Left colon (tissue), 2 donors: ENCODE measurements at places on chromosomes 16 and 17. TPM values are rescaled to one million over a fixed set of nuclear protein-coding genes. Genes with fewer than 3 reads are reported as not detected.

- DNase-seq = no peak
Measured at GRCh38 chr17:55347341-55347740, 74.3 kb downstream of the MMD start.

GRCh38 chr16:82079892-82080291, 44.8 kb downstream of the HSD17B2 start:
- no peak for DNase-seq

DNA sequence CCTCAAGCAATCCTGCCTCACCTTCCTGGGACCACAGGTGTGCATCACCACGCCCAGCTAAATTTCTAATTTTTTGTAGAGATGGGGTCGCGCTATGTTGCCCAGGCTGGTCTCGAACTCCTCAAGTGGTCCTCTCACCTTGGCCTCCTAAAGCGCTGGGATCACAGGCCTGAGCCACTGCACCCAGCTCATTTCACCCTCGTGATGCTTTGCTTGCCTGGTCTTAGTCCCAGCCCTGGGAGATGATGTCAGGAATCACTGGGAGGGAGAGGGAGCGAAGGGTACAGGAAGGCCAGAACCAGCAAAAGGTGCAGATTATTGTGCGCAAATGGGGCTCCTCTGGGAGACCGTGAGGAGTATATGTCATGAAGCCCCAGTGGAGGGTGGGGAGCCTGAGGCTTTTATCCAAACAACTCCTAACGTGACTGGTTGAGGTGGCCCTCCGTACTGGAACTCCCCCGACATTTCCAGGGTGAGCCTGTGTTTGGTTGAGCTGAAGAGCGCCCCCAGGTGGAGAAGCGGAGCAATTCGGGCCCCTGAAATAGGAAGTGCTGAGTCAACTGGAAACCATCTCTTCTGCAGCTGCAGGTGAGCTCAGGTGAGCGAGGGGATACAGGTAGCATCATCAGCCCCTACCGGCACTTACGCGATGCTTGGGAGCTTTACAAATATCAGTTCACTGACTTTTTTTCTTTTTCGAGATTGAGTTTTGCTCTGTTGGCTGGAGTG, 41.2 kb upstream of the HAPSTR1 start:
- no peak for DNase-seq

- DNase-seq = no peak
Measured at GRCh38 chr16:55052741-55053415, 122.2 kb downstream of the IRX5 start.

DNA sequence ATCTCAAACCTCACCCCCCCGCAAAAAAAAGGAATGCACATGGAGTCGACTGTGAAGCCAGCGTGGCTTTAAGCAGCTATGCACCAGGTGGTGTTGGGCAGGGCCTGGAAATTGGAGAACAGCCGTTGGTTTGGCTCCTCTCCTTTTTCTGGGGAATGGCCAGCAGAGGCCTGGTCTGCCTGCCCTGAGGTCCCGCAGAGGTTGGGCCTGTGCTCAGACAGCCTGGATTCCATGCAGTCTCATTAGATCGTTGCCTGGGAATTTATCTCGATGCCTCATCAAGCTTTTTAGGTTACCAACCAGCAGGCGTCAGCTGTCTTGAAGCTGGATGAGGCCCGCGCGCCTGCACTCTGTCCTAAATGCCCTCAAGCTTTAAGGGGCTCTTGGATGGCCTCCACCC, 9.8 kb downstream of the SLC12A3 start:
- DNase-seq = no peak

- no peak for DNase-seq
Measured at GRCh38 chr16:27193300-27193990, 9.9 kb upstream of the KDM8 start.

DNA sequence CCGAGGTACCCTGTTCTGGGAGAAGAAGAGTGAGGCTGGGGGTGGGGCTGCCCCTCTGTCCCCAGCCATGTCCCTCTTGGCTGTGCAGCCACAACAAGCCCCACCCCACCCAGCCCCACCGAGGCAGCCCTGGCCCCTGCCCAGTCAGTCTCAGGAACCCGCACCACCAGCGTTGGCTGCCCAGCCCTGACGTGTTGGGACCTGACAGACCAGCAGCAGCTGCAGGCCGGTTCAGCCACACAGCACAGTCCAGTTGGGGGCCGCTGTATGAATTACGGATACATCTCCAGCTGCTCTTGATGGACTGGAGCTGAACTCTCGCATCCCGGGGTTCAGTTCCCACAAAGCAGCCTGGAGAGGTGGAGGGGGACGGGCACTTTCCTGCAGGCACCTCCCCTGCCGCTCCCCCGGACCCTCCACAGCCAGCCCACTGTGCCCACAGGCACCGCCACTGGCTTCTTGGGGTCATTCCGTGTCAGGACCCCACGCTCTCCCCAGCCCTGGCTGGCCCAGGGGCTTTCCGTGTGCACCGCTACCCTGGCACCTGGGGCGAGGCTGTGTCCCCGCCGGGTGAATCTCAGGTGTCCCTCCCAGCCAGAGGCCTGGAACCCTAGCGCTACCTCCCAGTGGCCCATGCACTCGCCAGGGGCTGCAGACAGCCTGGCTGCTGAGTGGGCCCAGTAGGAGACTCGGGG, 7.1 kb downstream of the CDH15 start:
- DNase-seq = no peak

DNA sequence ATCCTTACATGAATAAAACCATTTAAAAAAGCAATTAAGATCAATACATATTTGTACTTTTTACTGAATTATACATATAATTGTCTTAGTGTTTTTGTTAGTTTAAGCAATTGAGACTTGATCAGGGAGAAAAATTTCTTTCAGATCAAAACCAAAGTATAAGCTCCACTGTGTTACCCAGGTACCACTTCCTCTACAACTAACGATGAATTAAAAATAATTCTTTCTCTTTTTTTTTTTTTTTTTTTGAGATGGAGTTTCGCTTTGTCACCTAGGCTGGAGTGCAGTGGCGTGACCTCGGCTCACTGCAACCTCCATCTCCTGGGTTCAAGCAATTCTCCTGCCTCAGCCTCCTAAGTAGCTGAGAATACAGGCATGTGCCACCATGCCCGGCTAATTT, 6.8 kb downstream of the FBXO47 start:
- DNase-seq = no peak

GRCh38 chr16:11611871-11612664, 25.3 kb upstream of the LITAF start:
- DNase-seq = peak; percentile 91

DNA sequence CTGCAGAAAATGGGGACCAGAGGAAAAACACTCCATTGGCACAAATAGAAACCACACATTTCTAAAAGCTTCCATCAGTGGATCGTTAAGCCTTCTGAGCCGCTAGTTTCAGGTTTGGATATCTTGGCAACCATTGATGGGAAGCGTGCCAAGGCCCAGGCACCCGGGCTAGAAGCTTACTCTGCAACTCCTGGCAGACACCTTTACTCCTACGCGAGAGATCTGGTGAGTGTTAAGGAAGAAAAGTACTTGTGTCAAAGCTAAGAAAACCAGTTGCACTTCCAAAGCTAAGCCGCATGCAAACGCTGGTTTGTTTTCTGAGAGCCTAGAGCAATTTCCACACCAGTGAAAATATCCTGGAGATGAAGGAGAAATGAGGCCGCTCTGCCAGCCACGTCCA, 472.4 kb downstream of the PMP22 start:
- peak; percentile 39 for DNase-seq

- DNase-seq = peak; percentile 68
Measured at GRCh38 chr16:2194852-2195321, 1.5 kb downstream of the CASKIN1 start.

GRCh38 chr16:23466162-23466885, 13.3 kb upstream of the COG7 start:
- DNase-seq = no peak

- no peak for DNase-seq
Measured at GRCh38 chr16:88408561-88409142, 25.9 kb downstream of the ZNF469 start.

- DNase-seq = no peak
Measured at GRCh38 chr16:8589900-8590688, at the start of gene TMEM114. TMEM114 (minus strand) TSS chr16:8590511; CDS start chr16:8589838, 673 bp downstream.

DNA sequence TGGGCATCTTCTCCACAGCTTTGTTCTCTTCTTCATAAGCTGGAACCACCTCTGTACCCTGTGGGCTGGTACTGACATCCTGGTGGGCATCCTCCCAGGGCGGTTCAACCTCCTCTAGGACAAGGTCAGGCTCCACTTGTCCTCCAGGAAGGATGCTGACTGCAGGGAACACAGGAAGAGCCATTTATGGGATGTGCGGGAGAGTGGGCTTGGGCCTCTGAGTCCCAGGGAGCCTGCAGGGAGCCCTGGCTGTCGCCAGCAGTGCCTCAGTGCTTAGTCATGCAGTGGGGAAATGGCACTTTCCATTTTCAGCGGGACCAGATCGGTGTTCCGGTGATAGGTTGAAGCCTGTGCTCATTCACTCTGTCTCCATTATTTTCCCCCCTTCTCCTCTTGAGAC, 20.5 kb downstream of the CNGB1 start:
- DNase-seq = no peak

GRCh38 chr17:79948406-79948944, 87.2 kb downstream of the TBC1D16 start:
- no peak for DNase-seq

CCL8 gene
- total RNA-seq = not detected

MSLN gene
- total RNA-seq = 6.4 TPM

LITAF gene
- total RNA-seq = 171 TPM

HS3ST2 gene
- 0.24 TPM for total RNA-seq
